ENCODE measurements at places on chromosomes 6 and 20. TPM values are rescaled to one million over a fixed set of nuclear protein-coding genes. Genes with fewer than 3 reads are reported as not detected.
A peak's percentile ranks its signal among the peaks of the same experiment; 100 is the strongest.

Gene BPIFB2
- total RNA-seq: 3.0 TPM

Gene SLC35D3
- 0.54 TPM for total RNA-seq

Gene VNN1
- 3.1 TPM for total RNA-seq

Gene ZDHHC14
- 18.3 TPM for total RNA-seq

Gene RBPJL
- total RNA-seq: 0.12 TPM

Gene ERVFRD-1
- total RNA-seq: 0.09 TPM

Gene SGK2
- 1.2 TPM for total RNA-seq

Gene RRAGD
- total RNA-seq: 12.7 TPM

Gene HFE
- 8.3 TPM for total RNA-seq

Gene IRF4
- 4.6 TPM for total RNA-seq

Gene CST9
- total RNA-seq: not detected

Gene SMOC2
- total RNA-seq: 5.3 TPM

Gene SLC32A1
- total RNA-seq: not detected

Gene BPIFB4
- not detected for total RNA-seq

DNA sequence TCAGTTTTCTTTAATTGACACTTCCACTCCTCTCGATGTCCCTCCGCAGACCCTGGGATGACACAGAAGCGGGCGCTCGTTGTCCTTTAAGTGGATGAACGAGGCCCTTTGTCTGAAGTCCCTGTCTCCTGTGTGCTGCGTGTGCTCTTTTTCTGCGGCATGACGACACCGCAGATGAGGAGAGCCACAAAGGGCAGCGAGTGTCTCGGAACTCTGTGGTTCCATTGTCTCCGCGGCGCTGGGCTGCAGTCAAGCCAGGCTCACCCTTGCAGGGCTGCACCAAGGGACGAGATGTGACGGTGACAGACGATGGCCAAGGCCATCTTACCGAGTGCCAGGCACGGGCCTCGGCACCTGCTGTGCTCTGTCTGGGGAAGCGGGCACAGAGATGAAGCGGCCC, 10.6 kb downstream of the PRR18 start:
- DNase-seq: no peak

DNA sequence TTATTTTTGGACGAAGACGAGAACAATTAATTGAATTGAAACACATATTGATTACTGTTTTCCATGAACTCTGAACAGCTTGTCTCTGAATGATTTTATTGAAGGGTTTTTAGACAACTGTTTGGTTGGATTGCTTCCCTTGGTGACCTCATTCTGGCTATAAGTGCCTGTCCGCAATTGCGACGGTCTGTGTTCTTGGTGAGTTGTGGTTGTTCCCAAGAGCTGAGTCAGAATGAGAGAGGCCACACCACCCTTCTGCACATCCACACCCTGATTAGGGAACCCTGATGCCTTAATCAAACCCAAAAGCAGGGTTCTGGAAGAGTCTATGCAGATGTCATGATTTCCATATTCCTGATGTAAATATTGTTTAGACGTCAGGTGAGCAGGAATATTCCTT, 747.0 kb downstream of the PTPRT start:
- no peak for DNase-seq

GRCh38 chr6:43297644-43298564, at the start of gene SLC22A7:
TSS of gene SLC22A7 (plus strand) at chr6:43298260. CDS start at chr6:43298359, 99 bp downstream.
- no peak for DNase-seq

GRCh38 chr6:15970517-15970916, 158.4 kb upstream of the MYLIP start:
- no peak for DNase-seq

DNA sequence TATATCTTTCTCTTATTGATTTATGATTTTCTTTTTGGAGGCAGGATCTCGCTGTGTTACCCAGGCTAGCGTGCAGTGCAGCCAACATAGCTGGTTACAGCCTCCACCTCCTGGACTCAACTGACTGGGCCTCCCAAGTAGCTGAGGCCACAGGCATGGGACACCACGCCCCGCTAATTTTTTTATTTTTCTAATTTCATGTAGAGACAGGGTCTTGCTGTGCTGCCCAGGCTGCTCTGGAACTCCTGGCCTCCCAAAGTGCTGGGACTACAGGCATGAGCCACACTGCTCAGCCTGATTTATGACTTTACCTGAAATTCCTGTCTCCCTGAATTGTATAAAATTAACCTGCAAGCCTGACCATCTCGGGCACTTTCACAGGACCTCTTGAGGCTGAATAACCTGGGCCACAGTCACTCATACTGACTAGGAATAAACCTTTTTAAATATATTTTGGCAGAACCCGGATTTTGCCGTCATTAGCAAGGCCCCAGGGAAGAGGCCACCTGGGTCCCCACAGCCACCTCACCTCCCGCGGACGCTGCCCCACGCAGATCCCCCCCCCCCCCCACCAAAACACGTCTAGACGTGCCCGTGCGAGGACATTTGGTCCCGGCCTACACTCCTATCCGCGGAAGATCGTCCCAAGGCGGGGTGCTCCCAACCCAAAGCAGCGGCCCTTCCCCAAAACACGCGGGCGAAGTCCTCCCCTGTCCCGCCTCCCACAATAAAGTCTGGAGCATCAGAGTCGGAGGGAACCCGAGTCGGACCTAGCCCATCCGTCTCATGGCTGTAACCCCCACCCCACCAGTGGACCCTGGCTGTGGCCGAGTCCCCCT, 902 bp downstream of the ZNF337 start:
- peak; percentile 49 for DNase-seq

DNA sequence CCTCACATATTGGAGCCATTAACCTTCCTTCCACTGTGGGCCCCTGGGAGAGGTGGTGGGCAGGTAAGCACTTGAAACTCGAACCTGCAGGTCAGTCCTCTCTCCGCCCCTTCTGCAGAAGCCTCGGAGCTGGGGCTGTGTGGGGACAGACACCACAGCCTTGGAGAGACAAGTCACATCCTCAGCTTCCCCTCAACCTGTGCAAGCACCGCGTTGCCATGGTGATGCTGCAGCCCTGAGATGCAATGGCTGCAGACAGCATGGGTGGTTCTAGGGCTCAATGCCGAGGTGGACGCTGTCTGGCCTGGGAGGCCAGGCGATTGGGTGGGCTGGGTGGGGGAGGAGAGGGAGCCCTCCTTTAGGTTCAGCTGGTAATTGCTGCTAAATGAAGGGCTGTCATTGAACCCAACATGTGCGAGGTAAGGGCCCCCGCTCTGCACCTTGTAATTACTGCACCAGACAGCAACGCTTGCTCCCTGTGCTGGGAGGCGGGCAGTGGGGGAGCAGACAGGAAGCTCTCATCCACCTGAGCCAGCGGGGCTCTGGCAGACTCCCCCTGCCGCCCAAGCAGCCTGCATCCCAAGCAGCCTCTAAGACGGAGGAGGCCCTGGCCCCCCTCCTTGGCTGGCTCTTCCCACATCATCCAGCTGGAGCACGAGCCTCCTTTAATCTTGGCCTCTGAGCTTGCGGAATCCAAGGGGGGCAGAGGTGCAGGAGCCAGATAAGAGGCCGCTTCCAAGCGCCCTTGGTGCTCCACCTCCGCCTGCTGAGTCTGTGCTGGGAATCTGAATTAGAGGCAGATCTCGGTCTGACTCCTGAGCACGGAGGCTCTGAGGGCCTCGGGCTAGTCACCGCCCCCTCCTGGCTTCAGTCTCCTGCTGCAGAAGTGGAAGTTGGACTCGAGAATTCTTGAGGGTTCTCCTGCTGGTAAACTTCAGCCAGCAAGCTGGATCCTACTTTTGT, 39.8 kb upstream of the CDH22 start:
- no peak for DNase-seq

- no peak for DNase-seq
Observed at GRCh38 chr6:41784581-41785171, 2.8 kb upstream of the TOMM6 start.

DNA sequence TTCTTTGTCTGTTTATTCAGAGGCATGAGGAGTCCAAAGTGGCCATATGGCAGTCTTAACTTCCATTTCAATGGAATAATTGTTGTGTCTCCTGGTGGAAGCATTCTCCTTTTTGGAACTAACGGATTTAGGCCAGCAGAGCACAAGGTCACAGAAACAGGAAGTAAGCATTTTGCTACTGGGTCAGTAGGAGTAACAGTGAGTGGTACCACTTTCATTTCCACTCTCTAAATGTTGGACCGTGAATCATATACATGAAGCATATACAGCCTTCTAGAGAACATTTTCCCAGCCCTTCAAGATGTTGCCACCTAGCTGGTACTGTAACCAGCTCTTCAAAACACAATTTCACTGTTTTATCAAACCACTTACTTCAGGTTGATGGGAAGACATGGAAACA, 182.8 kb downstream of the EYS start:
- no peak for DNase-seq

- no peak for DNase-seq
Observed at GRCh38 chr20:33311996-33312395, 29.0 kb downstream of the BPIFB1 start.

DNA sequence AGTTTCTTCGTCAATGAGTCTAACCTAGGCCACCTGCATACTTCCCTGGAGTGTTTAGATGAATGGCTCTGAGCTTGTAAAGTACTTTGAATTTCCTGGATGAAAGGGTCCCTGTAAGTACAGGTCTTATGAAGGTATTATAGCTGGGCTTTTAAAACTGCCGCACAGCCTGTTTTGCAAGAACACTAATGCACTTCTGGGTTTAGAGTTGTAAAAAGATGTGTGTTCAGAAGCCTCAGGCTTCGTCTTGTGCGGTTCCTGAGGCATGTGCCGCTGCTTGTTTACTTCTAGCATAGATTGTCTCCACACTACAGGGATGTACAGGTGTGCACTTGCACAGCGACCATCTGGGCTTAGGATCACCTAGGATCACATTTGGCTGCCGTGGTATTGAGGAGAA, 324.5 kb downstream of the SOX4 start:
- DNase-seq: no peak

DNA sequence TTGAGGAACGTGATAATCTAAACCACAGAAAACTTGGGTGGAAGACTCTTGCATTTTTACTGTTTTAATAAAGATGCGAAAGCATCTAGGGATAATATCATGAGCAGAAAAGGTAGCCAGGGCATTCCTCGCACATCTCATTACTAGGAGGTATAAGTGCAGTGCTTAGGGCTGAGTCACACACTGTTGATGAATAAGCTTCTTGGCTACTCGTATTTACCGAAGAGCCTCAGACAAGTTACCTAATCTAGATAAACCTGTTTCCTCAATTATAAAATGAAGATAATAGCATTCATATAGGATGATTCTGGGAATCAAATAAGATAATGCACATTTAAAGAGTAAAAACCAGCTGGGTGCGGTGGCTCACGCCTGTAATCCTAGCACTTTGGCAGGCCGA, 780 bp upstream of the KIAA0319 start:
- no peak for DNase-seq

- DNase-seq: no peak
Observed at GRCh38 chr6:164720-165119, 127.6 kb upstream of the DUSP22 start.

GRCh38 chr20:61460261-61461052, 208.4 kb downstream of the CDH4 start:
- DNase-seq: no peak

DNA sequence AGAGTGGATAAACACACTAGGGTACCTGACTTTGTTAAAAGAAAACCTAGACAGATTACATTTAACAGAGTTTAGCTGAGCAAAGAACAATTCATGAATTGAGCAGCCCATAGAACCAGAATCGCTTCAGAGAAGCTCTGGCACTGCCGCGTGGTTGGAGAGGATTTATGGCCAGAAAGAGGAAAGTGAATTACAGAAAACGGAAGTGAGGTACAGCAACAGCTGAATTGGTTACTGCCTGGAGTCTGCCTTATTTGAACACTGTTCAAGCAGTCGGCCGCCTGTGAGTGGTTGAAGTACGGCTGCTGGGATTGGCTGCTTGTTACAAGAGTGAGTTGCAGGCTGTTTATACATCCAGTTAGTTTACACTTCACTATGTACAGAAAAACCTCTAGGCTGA, 253.8 kb upstream of the CDYL start:
- DNase-seq: no peak

DNA sequence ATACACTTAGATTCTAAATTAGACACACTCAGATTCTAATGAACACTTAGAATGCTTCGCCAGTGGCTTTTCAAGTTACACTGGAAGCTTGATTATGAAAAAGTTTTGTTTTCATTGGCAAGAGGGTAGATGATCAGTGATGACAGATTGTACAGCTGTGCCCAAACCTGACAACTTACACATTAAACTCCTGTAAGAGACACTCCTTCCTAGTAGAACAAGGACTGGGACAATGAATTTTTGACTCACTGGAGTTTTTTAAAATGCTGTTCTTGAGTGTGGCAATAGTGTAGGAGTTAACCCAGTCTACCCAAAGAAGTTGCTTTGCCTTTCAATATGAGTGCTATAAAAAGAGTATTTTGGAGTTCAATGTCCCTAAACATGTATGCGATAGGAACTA, 140.8 kb downstream of the SLC16A10 start:
- DNase-seq: no peak

- no peak for DNase-seq
Observed at GRCh38 chr6:106981926-106982325, 7.4 kb upstream of the CD24 start.

GRCh38 chr20:13778827-13779226, 5.9 kb downstream of the ESF1 start:
- no peak for DNase-seq

DNA sequence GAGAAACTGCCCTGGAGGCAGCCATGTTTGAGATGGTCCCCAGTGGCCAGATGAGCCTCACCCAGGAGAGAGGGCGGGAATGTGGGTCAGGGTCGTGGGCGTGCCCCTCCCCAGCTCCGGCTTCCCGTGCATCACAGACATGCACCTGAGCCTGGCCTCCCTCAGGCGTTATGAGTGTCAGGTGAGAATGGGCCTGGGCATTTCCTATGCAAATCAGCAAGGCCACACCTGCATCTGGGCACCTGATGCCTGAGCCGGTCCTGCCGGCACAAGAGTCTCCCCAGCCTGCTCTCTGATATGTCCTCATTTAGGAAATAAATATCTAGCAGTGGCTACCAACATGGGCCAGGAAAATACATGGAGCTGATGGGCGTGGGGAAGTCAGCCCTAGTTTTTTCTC, 82.4 kb downstream of the RAMACL start:
- no peak for DNase-seq

- DNase-seq: no peak
Observed at GRCh38 chr6:157244175-157244574, 79.1 kb downstream of the TMEM242 start.

GRCh38 chr6:161029195-161029809, 37.7 kb downstream of the MAP3K4 start:
- no peak for DNase-seq

- no peak for DNase-seq
Observed at GRCh38 chr20:4896119-4896702, 105.1 kb downstream of the SLC23A2 start.

DNA sequence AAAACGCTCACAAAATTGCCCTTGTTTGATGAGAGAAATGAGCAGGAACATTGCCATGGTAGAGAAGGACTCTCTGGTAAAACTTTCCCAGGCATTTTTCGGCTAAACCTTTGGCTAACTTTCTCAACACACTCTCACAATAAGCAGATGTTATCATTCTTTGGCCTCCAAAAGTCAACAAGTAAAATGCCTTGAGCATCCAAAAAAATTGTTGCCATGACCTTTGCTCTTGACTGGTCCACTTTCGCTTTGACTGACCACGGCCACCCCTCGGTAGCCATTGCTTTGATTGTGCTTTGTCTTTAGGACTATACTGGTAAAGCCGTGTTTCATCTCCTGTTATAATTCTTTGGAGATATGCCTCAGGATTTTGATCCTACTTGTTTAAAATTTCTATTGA, 41.1 kb upstream of the PREP start:
- DNase-seq: no peak
